Renal pelvis (tissue), 12 donors: ENCODE measurements at places on chromosomes 7 and 10. TPM values are rescaled to one million over a fixed set of nuclear protein-coding genes. Genes with fewer than 3 reads are reported as not detected.

- no peak for DNase-seq
Measured at GRCh38 chr7:37259319-37259821, 189.3 kb downstream of the ELMO1 start.

GRCh38 chr7:115023219-115023618 is 101.3 kb downstream of the MDFIC start:
- no peak for DNase-seq

DNA sequence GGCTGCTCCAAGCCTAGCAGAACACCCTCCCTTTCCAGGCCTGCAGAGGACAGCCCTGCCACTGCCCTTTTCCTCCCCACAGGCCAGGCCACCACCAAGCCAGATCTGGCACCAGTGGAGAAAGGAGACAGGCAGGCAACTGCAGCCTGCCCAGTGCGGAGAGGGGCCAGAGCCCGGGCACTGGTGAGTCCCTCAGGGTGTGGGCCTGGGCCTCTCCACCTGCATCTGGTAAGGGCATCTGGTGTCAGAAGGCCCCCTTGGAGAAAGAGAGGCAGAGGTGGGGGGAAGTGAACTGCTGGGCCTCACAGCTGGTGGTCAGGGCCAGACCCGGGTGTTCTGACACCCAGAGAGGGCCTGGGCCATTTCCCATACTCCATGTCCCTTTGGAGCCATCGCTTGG is 27.9 kb downstream of the ZNF783 start:
- DNase-seq: no peak

DNA sequence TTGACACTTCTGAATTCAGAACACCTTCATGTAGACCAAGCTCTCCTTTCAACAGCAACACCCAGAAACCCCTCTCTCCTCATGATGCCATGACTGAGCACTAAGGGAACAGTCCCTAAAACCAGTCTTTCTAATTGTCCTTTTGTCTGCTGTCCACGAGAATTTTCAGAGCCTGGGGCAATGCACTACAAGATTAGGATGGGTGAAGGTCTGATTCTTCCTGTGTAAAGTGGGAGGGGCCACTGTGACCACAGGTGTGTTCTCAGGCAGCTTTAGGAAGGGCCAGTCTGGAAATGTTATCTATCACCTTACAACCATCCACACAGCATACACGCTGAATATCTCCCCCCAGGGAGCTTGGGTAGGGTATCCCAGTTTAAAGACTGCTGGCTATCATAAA is 7.9 kb downstream of the PAXIP1 start:
- DNase-seq: no peak

GRCh38 chr7:100678291-100678984 is 4.9 kb downstream of the GNB2 start:
- DNase-seq: no peak

DNA sequence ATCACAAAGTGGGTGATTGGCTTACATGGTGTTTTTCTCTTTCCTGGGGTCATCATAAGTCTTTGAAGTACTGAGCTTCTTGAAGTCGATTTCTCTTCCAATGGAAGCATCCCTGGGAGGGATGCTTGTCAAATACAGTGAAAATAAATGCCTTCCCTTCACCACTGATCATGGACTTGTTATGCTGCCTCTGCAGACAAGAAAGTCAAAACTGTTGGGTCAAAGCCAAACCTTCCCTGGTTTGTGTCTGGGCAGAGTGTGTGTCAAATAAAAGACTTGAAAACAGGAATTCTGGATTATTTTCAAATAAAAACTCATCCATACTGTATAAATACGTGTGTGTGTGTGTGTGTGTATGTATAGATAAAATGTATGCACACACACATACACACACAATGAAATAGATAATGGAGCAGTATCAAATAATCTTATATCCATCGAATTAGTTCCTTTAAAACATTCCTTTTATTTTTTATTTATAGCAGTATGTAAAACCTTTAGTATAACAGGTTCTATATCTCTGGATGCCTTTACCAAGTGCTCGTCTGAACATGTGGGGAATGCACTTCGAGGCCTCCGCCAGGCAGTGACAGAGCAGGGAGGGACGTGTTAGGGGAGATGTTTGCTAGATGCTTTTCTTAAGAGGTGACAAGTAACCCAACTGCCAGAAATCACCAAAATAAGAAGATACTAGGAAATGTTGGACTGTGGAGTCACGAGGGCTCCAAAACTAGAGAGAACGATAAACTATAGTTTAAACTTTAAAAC is 27.2 kb upstream of the WNT16 start:
- no peak for DNase-seq

DNA sequence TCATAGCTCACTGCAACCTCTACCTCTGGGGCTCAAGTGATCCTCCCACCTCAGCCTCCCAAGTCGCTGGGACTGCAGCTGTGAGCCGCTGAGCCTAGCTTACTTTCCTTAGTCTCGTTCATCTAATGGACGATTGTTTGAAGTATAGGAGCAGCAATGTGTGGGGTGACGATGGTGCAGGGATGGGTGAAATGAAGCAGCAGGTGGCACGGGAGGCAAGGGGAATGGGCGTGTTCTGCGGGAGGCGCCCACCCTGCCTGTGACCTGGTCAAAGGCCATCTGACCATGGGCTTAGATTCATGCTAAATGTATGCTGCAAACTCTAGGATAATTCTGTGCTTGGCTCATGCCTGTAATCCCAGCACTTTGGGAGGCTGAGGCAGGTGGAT is 210.7 kb downstream of the MAD1L1 start:
- no peak for DNase-seq

DNA sequence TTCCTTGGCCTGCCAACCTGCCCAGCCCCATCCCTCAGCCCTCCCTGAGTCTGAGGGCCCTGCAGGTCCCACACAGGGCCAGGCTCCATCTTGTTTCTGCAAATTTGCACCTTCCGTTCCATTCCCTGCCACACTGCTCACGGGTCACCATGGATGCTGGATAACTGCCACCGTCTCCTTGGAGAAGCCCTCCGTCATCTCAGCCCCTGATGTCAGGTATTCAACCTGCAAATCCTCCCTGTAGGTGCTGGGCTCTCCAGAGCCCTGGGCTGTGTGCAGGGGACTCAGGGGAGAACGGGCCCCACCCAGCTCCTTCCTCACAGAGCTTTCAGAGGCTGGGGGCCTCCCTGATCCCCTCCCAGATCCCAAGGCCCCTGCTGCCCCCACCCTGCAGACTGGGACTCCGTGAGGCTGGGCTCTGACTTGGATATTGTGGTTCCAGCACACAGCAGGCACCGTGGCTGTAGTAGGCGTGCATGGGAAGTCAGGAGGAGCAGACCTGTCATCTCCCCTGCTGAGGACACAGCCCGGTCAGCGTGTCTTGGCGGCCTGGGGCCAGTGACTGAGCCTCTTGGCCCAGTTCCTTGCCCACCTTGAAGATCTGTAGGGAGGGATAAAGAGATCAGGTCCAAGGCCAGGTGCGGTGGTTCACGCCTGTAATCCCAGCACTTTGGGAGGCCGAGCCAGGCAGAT is 121.7 kb upstream of the TNRC18 start:
- DNase-seq: no peak

DNA sequence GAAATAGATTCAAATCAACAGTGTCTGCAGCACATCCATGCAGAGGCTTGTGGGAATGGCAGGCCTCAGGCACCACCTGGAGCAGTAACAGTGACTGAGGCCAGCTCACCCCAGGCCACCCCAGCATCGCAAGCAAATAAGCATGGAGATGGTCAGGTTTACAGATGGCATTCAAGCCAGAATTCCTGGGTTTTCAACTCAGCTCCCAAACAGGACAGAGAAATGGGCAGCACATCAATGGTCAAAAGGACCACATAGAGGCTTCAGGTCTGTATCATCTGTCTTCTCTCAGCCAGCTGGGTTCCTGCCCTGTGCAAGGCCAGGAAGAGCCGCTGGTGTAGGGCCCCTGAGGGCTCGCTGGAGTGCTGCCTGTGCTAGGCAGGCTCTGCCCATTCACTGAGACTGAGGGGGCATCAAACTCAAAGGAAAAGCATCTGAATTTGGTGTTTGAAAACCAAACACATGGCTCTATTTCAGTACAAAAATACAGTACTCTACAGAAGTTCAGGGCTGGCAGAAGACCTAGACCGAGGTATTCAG is 112.5 kb downstream of the KMT2E start:
- no peak for DNase-seq

DNA sequence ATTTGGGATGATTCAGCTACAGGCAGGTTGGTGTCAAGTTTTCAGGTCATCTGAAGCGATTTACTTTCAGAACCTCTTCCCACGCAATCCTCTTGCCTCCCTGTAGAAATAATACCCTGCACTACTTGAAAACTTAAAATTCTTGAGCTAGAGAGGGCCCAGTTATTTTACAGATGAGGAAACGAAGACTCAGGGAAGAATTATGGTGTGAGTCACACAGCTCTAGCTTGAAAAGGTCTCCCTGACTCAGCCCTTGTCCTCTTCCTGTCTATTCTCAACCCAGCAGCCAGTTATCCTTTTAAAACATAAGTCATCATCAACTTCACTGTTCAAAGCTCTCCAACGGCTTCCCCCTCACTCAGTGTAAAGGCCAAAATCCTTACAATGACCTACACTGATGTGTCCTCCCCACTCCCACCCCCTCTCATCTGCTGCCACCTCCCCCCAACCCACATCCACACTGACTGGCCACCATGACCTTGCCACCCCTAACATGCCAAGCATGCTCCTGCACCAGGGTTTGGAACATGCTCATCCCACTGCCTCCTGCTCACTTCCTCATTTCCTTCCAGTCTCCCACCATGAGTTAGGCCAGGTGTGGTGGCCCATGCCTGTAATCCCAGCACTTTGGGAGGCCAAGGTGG is 3.4 kb downstream of the DNMBP start:
- DNase-seq: no peak

GRCh38 chr10:130963786-130964522 is 347.6 kb downstream of the TCERG1L start:
- DNase-seq: no peak

DNA sequence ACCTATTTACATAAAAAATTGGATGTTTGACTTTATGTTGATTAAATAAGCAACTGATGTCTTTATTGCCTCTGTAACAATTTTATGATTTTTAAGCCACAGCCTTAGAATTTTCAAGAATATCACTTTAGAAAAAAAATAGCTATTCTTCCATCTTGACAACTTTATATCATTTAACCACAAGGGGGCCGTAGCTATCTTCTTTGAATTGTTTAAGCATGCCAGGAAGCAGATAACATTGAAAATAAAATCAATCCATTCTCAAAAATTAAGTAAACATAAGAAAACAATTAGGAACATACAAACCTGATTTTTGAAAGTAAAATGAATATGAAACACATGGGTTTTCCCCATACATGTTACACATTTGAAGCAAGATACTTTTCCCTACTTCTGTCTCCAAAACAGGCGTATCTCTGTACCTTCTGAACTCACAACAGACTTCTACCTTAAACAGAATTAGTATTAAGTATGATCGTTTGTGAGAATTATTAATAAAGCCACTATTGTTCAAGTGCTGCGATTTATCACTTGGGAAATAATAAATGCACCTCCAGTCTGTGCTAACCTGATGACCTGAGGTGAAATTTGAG is 209.0 kb downstream of the CACNA2D1 start:
- DNase-seq: peak; percentile 30

- DNase-seq: no peak
Measured at GRCh38 chr10:119769886-119770285, 44.0 kb downstream of the INPP5F start.

- DNase-seq: no peak
Measured at GRCh38 chr7:88200789-88201188, 19.0 kb downstream of the SRI start.

Gene ZNF487
- polyA plus RNA-seq: 14.2 TPM

Gene SYPL1
- polyA plus RNA-seq: 114 TPM

Gene LOXL4
- 3.7 TPM for polyA plus RNA-seq

Gene ELFN1
- polyA plus RNA-seq: 18.1 TPM

Gene UTF1
- polyA plus RNA-seq: not detected

Gene CYTH3
- 35.6 TPM for polyA plus RNA-seq

Gene BTBD16
- 1.3 TPM for polyA plus RNA-seq

Gene SEMA3D
- 42.7 TPM for polyA plus RNA-seq

Gene ENO4
- polyA plus RNA-seq: 4.8 TPM

Gene BHLHA15
- polyA plus RNA-seq: 0.16 TPM
